ENCODE measurements at places on chromosomes 13 and 19.

GRCh38 chr19:42394751-42395150 lies 4.7 kb upstream of the CNFN start:
- no peak for DNase-seq

DNA sequence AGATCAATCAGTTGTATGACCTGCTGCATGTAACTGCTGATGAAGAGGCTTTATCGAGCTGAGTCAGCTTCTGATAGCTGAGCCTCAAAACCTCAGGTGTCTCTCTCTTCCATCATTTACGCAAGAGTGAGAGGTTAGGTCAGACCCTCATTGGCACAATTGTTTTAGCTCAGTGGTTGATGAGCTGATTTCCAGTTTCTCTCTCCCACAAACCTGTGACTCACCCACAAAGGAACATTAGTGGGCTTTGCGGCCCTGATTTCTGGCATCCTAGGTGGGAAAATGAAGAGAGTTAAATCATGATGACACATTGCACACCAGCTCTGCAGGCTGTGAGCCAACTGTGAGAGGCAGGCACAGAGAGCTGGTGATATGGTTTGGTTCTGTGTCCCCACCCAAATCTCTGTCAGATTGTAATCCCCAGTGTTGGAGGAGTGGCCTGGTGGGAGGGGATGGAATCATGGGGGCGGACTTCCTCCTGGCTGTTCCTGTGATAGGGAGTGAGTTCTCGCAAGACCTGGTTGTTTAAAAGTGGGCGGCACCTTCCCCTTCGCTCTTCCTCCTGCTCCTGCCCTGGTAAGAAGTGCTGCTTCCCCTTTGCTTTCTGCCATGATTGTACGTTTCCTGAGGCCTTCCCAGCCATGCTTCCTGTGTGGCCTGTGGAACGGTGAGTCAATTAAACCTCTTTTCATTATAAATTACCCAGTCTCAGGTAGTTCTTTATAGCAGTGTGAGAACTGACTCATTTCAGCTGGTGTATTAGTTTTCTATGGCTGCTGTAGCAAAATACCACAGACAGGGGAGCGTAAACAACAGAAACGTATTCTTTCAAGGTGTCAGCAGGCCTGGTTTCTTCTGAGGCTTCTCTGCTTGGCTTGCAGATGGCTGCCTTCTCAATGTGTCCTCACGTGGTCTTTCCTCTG lies 33.5 kb upstream of the TMTC4 start:
- no peak for DNase-seq

DNA sequence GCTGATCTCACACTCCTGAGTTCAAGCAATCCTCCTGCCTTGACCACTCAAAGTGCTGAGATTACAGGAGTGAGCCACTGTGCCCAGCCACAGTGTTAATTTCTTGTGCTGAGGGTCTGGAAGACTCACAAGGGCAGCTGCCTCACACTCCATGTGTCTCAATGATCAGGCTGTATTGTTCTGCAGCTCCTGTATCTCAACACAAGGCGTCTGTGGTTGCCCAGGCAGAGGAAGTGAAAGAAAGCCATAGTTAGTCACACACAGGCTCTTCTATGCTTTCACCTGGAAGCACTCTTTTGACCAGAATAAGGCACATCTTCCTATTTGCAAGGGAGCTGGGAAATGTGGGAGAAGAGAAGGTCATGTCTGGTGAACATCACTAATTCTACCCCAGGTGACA lies 107.3 kb upstream of the ZNF507 start:
- DNase-seq, result no peak

- no peak for DNase-seq
These were observed 32.2 kb downstream of the F2RL3 start for GRCh38 chr19:16920816-16921529.

DNA sequence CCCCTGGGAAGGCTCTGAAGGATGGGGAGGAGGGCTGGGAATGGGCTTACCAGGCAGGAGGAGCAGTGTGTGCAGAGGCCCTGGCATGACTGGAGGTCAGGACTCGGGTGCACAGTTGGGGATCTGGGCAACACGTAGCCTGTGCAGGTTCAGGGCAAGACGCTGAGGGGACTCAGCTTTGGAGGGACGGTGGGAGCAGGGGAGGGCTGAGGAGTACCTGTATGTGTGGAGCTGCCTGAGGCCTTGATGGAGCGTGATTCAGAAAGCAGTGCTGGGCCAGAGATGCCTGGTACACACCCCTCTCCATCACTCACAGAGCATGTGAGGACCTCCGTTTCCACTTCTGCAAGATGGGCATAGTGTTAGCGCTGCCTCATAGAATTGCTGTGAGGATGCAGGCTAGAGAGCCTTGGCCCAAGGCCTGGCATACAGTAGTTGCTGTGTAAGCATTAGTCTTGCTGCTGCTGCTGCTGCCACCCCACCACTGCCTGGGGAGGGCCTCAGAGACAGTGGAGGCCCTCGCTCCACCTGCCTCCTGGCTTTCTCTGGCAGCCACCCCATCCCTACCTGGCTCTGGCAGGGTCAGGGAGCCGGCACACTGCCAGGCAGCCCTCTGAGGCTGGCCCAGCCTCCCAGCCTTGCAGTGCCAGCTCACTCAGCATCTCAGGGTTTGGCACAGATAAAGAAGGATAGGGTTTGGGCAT lies 2.4 kb downstream of the PAK4 start:
- DNase-seq, result no peak

DNA sequence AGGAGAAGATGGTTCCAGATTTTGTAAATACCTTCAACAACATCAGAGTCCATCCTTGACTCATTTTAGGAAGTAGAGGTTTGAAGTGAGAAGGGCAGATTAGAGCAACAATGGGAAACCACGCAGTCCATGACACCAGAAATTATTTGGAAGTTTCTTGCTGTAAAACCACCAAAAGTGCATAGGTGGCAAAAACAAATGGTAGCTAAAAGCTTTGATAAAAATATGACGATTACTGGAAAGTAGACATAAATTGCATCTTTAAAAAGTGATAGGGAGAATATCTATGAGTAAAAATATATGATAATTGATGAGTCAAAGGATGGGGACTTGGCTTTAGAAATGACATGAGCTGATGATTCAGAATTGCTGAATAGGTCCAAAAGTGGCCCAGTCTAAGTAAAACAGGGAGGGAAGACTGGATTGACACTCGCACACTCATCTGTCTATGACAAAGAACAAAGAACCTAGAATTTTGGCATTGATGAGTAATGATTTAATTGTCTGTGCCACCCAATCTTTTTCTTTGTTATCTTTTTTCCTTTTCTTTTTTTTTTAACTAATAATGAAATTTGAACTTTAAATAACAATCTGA lies 472.2 kb downstream of the MYO16 start:
- DNase-seq, result no peak

GRCh38 chr13:99738626-99739025 lies 232.9 kb downstream of the ZIC5 start:
- no peak for DNase-seq

- DNase-seq, result no peak
These were observed 24.0 kb downstream of the FGF9 start for GRCh38 chr13:21694831-21695230.

DNA sequence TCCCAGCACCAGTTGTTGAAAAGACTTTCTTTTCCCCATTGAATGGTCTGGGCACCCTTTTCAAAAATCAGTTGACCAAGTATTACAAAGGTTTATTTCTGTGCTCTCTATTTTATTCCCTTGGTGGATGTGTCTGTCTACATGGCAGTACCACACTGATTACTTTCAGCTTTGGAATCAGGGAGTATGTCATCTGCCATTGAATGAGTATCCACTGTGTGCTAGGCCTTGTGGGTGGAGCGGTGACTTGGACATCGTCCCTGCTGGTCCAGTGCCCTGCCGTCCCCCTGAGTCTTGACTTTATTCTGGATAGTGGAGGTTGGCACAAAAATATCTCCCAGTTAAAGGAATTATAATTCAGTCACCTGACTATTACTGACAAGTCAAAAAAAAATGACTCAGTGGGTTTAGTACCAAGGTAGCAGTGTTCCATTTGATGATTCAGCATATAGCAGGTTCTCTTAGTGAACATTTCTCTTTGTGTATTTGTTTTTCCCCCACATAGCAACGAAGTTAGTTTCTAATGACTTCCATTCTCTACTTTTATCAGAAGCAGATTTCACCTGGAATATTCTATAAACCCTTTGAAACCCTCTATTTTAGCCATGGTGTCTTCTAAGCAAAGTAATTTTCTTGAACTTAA lies 3.9 kb downstream of the UPF3A start:
- no peak for DNase-seq

GRCh38 chr19:3413796-3414327 lies 47.5 kb downstream of the NFIC start:
- DNase-seq, result no peak

DNA sequence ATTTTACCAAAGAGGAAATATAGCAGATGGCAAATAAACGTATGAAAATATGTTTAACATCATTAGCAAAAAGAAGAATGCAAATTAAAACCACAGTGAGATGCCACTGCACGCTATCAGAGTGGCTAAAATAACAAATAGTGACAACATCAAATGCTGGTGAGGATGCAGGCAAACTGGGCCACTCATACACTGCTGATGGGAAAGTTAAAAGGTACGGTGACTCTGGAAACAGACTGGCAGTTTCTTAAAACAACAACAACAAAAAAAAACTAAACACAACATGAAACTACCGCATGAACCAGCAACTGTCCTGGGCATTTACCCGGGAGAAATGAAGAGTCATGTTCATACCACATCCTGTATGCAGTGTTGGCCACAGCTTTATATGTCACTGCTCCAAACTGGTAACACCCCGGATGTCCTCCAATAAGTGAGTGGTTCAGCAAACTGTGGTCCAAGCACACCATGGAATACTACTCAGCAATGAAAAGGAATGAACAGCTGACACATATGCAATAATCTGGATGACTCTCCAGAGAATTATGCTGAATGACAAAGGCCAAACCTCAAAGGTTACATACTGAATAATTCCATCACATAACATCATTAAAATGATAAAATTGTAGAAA lies 22.3 kb downstream of the EPS15L1 start:
- DNase-seq, result no peak

GRCh38 chr13:41788552-41788951 lies 172.4 kb downstream of the VWA8 start:
- peak; percentile 6 for DNase-seq

GRCh38 chr13:65917731-65918130 lies 1312.4 kb downstream of the PCDH9 start:
- no peak for DNase-seq

DNA sequence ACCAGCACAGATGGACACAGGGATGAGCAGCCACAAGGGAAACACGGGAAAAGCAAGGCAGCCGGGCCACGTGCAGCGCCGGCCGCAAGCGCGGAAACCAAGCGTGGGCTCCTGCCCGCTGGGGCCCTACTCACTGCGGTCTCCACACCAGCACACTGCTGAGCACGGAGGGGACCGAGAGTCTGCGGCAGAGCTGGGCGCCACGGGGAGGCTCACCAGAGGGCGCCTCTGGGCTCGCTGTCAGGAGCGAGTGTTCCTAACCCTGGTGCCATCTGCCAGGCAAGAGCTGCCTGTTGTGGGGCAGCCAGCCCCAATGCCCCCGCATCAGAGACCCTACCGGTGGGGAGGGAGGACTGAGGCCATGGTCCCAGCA lies 26.5 kb downstream of the MPND start:
- peak; percentile 56 for DNase-seq

DNA sequence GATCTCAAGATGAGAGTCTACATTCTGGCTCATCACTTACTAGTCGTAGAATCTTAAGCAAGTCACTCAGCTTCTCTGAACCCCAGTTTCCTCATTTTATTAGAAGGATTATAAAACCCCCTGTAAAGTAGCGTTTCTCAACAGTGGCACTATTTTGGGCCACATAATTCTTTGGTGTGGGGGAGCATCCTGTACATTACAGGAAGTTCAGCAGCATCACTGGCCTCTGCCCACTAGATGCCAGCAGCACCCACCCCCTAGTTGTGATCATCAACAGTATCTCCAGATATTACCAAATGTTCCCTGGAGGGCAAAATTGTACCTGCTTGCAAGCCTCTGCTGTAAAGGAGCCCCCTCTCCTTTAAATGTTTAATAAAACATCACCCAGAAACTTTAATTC lies 22.6 kb downstream of the STARD13 start:
- DNase-seq, result no peak

GRCh38 chr13:28089065-28089464 lies 11.3 kb downstream of the FLT3 start:
- no peak for DNase-seq

- DNase-seq, result no peak
These were observed 253.2 kb downstream of the SUCLA2 start for GRCh38 chr13:47747901-47748300.

DNA sequence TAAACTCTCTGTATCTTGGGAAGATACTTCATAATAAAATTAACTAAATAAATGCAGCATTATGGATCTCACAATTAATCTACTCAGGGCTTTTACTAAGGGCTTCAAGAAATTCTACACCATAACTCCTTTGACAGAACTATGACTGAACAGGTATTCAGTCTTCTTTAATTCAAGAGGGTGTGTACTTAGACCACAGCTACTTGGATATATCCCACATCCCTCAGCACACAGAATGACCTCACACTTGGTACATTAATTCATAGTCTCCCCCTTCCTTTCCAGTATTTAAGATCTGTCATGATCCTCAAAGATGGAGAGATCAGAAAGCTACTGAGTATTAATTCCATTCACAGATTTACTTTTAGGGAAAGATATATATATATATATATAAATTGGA lies 11.6 kb downstream of the DIAPH3 start:
- DNase-seq, result no peak

DNA sequence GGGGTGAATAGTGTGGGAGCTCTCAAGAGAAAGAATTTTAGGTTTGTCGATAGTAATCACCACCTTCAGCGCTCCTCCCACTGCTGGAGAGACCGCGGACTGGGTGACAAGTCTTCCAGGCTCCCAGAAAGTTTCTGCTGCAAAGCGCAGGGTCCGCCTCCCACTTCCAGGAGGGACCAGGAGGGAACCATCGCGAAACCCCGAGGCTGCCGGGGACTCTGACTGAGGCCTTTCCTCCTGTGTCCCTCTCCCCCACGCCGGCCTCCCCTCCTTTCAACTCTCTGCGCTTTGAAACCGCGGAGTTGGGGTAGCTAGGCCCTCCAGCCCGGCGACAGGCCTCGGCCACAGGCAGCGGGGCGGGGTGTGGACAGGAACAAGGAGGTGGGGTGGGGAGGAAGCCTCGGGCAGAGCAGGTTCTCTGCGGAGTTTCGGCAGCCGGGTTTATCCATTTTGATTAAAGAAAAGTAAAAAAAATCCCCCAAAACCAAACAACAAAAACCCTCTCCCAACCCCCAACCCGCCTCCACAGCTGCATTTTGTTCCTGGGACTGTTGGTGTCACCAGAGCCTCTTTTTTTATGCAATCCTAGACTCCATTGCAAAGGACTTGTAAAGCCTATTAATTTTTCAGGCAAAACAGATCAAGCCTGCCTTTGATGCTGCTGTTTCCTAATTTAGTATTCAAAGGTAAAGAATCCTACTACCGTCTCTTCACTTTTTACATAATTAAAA lies 157.2 kb downstream of the TM9SF2 start:
- DNase-seq, result peak; percentile 56

- DNase-seq, result no peak
These were observed 22.2 kb upstream of the LRP3 start for GRCh38 chr19:33171916-33172359.

DNA sequence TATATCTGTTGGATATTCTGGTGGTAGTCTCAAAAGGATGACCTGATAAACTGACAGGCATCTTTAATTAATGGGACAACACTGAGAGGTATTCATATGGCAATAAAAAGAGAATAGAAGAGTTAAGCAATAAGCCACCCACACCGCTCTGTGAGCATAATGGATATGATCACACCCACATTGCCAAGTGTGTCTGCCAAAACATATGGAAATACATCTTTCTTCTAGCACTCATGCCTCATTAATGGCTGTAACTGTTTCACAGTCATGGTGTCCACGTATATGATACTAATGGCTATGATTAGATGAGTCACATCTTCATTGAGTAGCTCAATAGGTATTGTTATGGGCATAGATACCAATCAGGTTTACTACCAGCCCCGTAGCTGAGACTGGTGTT lies 13.1 kb downstream of the IGFL3 start:
- no peak for DNase-seq
